ENCODE measurements at places on chromosomes 1 and 21.

GRCh38 chr1:103788377-103788776 lies 38.7 kb downstream of the AMY1C start:
- DNase-seq, result no peak

DNA sequence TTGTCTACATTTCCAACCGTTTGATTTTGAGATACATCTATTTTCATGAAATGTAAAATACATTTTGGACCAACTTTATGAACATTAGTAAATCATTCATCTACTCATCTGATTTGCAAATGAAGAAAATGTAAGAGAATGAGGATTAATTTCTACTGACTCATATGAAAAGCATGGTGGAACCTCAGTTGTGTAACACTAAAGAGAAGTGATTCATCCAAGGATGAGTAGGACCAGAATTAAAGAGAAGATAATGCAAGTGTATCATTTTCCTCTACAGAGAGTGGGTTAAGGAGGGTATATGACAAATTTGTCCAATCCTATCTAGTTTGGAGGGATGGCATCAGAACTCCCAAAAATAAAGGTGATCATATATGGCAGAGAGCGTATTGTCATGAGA lies 1967.6 kb downstream of the MRPL39 start:
- DNase-seq, result no peak

- DNase-seq, result no peak
These were observed 111.7 kb downstream of the GLUL start for GRCh38 chr1:182279724-182280503.

DNA sequence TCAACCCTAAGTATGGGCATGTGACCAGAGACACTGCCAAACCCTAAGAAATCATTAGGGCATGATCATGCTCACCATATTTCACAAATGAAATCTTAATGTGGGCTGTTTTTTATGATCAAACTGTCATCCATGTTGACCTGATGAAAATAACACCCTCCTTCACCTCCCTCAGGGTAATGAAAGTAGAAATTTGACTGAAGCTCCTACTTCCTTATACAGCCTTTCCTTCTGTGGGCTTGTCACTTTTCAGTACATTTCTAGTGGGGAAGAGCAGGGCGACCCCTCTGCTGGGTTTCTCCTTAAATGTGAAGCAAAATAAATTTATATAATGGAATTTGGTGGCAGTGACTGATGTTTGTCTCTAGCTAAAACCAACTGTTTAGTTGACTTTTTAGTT lies 25.9 kb downstream of the IVNS1ABP start:
- no peak for DNase-seq

GRCh38 chr1:26352338-26352679 lies 1.6 kb downstream of the CRYBG2 start:
- no peak for DNase-seq

Data from stimulated activated CD4-positive, alpha-beta T cell treated with anti-CD3 and anti-CD28 coated beads, Interleukin-15, amount 100 ng/mL, for 1 hour (primary cell).